SW480 (cell line): ENCODE measurements at places on chromosomes 1 and 21.

DNA sequence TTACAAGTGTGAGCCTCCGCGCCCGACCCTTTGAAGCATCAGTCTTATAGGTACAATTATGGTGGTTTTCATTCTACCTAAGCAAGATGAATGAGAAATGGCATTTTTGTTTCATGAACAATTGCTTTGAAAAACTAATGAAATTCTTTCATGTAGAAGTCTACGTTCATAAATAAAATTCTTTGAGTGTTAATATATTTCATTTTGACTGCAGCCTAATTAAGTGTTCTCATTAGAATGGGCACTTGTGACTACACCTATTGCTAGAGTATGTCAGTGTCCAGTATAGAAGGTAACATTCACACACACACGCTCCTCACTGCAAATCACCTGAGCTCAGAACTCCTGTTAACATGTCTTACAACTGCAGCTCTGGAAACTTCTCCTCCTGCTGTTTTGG lies at the start of gene KRTAP15-1:
TSS of gene KRTAP15-1 (plus strand) at position 301 of the 400 bp plus-strand sequence. CDS start at position 354, 53 bp downstream.
- DNase-seq = no peak

- peak; percentile 81 for DNase-seq
These were observed at the start of gene S100A16 for GRCh38 chr1:153612755-153613331. Gene S100A16, minus strand, starts transcription at chr1:153613137. Its CDS starts 4,986 bp downstream, at chr1:153608151.

DNA sequence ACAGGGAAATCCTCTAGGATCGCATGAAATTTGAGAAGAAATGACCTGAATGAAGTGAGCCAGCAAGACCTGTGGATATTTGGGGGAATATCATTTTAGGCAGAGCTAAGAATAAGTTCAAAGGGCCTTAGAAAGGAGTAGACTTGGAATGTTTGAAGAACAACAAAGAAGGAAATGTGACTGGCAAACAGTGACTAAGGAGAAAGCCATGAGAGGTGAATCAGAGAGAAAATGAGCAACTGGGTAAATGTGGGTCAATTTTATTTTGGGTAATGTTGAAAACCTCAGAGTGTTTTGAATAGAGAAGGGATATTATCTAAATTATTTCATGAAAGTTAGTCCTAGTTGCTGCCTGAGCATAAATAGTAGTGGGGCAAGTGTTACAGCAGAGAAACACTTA lies 672.8 kb downstream of the LMO4 start:
- no peak for DNase-seq

- DNase-seq = no peak
These were observed 622.5 kb upstream of the NR5A2 start for GRCh38 chr1:199404976-199405375.

GRCh38 chr1:234774971-234775370 lies 165.0 kb upstream of the IRF2BP2 start:
- DNase-seq = no peak

DNA sequence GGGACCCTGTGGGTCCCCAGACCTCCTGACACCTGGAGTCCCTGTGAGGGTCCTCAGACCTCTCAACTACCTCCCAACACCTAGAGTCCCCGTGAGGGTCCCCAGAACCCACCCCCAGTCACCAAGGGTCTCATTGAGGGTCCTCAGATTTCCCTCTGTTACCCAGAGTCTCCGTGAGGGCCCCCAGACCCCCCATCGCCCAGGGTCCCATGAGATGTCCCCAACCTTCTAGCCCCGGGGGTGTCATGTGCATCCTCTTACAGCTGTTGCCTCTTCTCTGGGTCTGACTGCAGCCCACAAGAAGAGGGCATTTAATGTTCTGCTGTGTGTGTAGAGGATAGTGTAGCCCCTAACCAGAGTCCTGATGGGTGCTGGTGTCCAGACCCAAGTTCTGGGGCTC lies 2.0 kb upstream of the GJC2 start:
- no peak for DNase-seq

GRCh38 chr1:65494671-65495070 lies 74.2 kb downstream of the LEPR start:
- DNase-seq = no peak

- DNase-seq = no peak
These were observed 64.7 kb upstream of the LRRC7 start for GRCh38 chr1:69502991-69503390.
